Activated CD8-positive, alpha-beta memory T cell treated with anti-CD3 and anti-CD28 coated beads for 24 hours (primary cell): ENCODE measurements at places on chromosomes 2 and 18.

- DNase-seq, result no peak
These were observed 116.3 kb downstream of the ACAA2 start for GRCh38 chr18:49697049-49697448.

DNA sequence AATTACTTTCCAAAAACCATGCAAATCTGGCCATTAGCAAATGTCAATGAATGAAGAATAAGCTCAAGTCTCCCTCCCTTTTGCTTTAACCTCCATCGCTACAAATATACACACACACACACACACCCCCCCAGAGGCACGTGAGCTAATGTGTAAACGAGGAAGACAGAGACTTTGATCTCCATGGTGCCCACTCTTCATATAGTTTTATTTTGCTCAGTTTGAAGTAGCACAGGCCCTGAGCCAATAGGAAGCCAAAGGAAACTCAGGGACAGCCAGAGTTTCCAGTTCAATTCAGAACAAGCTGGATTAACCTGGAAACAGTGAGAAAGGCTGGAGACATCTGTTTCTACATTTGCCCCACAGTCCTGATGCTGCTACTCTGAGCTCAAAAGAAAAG, 248.4 kb upstream of the MEIS1 start:
- DNase-seq, result no peak

DNA sequence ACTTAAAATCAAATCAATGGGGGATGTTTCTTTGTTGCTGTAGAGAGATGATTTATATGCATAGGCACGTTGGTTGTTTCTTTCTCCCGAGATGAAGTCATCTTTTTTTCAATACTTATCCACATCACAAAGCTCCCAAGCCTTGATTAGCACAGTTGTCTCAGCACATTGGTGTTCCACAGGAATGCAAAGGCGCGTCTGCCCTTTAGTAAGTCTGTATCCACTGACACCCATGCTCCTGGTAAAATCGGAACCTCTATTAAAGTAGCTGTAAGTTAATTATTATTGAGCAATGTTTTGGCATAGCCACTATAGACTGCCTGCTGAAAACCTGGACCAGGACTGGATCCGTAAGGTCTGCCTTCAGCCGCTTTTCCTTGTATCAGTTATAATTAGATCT, 77.6 kb upstream of the RBM44 start:
- no peak for DNase-seq

DNA sequence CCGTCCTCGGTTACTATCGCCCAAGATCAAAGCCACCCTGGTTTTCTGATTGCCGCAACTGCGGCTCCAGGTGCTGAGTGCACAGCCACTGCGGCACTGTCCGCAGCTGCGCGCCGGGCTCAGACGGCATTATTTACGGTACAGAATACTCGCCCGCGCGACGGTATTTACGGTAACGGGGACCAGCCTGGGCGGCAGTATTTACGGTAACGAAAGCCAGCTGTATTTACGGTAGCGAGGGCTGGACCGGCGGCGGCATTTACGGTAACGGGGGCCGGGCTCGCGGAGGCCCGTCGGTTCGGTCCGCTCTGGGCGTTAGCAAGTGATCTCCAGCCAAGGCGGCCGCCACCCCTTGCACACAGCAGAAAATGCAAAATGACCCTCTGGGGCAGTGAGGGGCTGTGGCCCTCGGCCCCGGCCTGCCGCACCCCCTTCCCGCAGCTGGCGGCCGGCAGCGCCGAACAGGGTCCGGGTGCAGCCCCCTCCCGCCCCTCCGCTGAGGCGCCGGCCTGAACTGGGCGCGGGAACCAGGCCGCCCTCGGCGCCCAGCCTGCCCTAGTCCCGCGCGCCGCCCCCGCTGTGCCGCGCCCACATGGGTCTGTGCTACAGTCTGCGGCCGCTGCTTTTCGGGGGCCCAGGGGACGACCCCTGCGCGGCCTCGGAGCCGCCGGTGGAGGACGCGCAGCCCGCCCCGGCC, at the start of gene GNAL:
Gene GNAL, plus strand, starts transcription at position 293 of the 697 bp plus-strand sequence. Its CDS starts 300 bp downstream, at position 593.
- DNase-seq, result peak; percentile 81

DNA sequence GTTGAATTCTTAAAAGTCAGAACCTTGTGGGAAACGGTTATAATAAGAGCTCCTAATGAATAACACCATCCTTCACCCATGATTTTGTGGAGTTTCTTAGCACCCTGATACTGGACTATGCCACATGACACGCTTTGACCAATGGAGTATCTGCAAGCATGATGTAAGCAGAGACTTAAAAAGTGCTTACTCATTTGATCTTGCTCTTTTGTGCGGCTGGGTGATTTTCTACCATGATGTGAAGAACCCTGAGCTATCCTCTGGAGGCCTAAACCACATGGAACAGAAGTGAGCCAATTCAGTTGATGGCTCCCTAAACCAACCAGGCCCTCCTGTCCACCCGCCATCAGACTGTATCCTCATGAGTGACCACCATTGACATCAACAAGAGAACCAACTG, 70.9 kb downstream of the TCF4 start:
- no peak for DNase-seq
